ENCODE measurements at places on chromosomes 7 and 10.

GRCh38 chr7:101377189-101377736 is 14.6 kb downstream of the COL26A1 start:
- no peak for DNase-seq

DNA sequence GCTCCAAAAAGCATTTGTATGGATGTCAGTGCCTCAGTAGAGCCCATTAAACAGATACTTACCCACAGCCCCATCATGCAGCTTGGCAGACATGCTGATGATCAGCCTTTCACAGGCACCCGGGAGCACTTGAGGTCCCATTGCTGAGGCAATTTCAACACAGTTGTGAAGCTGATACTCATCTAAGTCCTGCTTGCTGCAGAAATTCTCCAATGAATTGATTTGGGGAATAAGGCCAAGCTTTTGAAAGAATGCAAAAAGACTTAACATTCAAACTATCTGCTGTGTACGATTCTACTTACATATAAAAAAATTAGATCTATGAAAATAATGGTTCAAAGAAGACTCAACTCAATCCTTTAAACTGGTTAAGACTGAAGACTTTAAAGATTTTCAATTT is 60.5 kb downstream of the LAMB4 start:
- DNase-seq: no peak

- DNase-seq: no peak
Observed at GRCh38 chr7:76202666-76203030, 952 bp downstream of the SRRM3 start.

GRCh38 chr7:50164559-50165170 is 71.6 kb upstream of the ZPBP start:
- no peak for DNase-seq

- no peak for DNase-seq
Observed at GRCh38 chr10:71597821-71598498, 121.6 kb downstream of the C10orf105 start.

GRCh38 chr10:96576277-96576980 is 10.4 kb downstream of the TM9SF3 start:
- no peak for DNase-seq

DNA sequence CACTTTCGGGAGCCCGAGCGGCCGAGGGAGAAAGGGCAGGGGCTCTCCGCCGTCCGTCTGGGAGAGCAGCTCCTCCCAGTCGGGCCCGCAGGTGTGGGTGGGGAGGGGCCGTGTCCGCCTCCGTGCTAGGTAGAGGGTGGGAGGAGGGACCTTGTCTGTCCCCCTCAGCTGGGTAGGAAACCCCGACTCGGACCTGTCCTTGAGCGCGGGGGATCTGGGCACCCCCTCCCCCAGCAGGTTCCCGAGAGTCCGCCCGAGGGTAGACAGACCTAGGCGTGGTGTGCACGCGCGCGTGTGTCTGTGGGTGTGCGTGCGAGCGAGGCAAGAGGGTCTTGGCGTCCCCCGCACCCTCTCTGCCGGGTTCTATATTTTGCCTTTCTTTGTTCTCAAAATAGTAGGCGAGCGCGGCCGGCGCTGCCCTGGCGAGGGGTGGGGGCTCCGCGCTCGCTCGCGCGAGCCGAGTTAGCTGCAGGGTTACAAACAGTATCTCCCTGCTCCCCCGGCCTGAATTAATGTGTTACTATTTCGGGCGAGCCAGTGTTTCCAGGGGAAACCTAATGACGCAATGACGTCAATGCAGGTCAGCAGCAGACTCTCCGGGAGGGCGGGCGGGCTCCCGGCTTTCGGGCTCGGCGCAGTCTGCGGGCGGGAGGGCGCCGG is 73.9 kb upstream of the LEP start:
- DNase-seq: peak; percentile 44

DNA sequence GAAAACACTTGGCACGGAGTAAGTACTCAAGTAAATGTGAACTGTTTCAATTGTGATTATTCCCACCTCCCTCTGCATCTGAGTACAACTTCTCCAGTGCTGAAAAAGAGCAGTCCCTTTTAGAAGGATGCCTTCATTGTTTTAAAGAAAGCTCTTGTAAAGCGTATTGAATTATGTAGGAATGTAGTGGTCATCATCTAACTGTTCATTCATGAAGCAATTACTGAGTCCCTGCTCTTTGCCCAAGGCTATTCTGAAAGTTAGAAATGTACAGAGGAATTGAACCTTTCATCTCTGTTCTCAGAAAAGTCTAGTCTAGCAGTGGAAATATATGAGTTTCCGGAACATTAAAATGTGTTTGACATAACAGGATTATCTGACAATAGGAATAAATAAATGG is 127.8 kb downstream of the CACNB2 start:
- DNase-seq: no peak

- no peak for DNase-seq
Observed at GRCh38 chr10:47190301-47190700, 109.7 kb upstream of the GDF10 start.

DNA sequence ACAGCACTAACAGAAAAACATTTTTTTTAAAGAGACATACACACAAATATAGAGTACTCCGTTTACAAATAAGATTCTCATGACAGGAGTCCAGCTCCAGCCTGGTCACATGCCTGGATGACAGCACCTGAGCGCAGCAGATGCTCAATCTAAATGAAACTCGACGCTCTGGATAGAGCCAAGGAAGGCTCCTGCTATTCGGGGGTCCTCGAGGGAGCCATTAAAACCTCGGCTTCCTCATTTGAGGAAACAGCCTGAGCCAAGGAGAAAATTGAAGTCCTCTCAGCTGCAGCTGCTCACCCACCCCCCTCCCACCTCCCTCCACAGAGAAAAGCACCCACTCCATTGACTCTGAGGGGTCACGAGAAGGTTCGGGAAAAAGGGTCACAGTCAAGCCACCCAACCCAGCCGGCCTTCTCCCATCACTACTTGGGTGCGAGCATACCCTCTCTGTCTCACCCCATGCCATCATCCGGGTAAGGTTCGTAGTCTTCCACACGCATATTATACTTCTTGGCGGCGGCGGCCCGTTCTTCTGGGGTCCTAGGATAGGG is 673 bp downstream of the NDUFB8 start:
- no peak for DNase-seq

DNA sequence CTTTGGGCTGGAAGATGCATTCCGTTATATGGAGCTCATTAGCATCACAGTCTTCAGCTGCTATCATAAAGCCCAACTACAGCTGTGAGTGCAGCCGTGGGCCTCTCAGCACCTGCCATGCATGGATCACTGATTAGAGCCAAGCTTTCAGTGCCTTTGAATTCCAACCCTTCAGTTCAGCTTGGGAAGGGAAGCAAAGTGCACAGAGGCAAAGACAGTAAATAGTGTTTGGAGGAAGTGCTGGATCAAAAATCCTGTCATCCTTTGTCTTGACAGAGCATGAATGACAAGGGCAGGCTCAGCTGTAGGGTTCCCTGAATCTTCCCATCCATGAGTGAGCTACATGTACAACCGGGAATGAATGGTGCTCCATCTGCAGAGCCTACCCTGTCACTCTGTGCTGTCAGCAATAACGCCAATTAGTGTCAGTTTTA is 153.7 kb downstream of the DNAJB9 start:
- no peak for DNase-seq

DNA sequence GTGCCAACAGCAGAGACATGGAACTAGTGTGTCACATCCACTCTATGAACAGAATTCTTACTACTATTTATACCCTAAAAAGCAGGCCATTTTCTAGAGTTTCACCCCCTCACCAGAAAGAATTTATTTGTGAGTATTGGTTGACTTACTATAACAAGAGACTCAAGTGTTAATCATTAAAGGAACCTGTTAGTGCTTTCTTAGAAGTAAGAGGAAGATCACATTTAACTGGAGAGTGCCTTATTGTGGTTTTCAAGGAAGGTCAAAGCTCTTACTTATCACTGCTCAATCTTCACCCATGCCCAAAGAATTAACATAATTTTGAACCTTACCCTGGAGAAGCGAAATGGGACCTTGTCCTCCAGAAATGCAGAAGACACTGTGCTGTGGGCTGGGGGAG is 169.3 kb upstream of the PRSS1 start:
- DNase-seq: no peak

GRCh38 chr7:148579366-148579765 is 11.2 kb upstream of the C7orf33 start:
- no peak for DNase-seq

GRCh38 chr10:109200646-109201045 is 722.7 kb downstream of the XPNPEP1 start:
- no peak for DNase-seq

DNA sequence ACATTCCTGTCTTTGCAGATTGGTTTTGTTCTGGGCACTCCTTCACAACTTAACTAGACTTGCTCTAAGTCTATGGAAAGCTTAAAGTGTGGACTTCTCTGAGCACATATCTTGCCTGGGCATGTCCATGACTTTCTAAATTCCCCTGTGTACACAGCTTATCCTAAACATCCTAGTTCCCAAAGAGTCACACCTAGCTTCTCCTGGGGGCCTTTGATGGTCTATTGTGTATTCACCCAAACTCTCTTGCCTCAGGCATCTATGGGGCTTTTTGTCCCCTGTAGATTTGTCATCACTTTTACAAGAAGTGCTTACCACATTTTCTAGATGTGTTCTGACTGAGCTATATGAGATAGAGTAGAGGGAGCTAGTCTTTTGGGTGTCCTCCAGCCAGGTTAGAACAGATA is 12.2 kb upstream of the ZNF488 start:
- DNase-seq: no peak

DNA sequence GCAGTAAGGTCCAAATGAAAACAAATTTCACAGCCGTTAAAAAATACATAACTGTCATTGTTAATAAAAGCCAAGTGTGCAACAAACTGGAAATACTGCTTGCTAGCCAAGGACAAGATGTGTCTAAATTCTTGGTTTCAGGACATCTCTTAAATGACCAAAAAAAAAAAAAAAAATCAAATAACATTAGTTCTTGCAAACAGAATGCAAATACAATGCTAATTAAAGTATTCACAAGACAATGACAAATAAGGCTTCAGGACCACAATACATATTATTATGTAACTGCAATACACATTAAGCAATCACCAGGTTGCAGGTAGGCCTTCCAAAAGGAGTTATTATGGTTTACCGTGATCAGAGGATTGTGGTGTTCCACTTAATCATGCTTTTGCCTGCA is 3.6 kb downstream of the ARHGAP21 start:
- no peak for DNase-seq

- no peak for DNase-seq
Observed at GRCh38 chr10:110076559-110077318, 69.0 kb downstream of the ADD3 start.

- DNase-seq: no peak
Observed at GRCh38 chr7:2166625-2167280, 66.0 kb downstream of the MAD1L1 start.

- no peak for DNase-seq
Observed at GRCh38 chr7:21107101-21107500, 320.4 kb upstream of the SP8 start.

GRCh38 chr10:132637477-132638129 is 100.0 kb downstream of the INPP5A start:
- no peak for DNase-seq

GRCh38 chr7:44386139-44386913 is 60.9 kb upstream of the CAMK2B start:
- no peak for DNase-seq

GRCh38 chr10:63156236-63156635 is 23.1 kb downstream of the NRBF2 start:
- DNase-seq: no peak

GRCh38 chr7:28068811-28069216 is 111.8 kb downstream of the JAZF1 start:
- DNase-seq: no peak

- DNase-seq: no peak
Observed at GRCh38 chr10:30705625-30706149, 76.1 kb upstream of the LYZL2 start.

DNA sequence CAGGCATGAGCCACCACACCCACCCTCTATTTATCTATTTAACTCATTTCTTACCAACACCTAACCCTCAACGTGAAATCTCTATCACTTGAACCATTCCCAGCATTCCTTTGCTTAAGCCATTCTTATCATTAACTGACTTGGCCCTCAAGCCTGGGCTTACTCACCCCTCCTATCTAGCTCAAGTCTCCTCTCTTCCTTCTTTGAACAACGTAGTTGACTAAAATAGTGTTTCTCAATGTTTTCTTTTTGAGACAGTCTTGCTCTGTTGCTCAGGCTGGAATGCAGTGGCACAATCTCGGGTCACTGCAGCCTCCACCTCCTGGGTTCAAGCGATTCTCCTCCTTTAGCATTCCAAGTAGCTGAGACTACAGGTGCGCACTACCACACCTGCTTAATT is 7.0 kb downstream of the ANXA7 start:
- no peak for DNase-seq

GRCh38 chr10:3926258-3926657 is 141.2 kb upstream of the KLF6 start:
- DNase-seq: no peak

GRCh38 chr10:43605850-43606322 is 352 bp upstream of the ZNF485 start:
- DNase-seq: no peak

DNA sequence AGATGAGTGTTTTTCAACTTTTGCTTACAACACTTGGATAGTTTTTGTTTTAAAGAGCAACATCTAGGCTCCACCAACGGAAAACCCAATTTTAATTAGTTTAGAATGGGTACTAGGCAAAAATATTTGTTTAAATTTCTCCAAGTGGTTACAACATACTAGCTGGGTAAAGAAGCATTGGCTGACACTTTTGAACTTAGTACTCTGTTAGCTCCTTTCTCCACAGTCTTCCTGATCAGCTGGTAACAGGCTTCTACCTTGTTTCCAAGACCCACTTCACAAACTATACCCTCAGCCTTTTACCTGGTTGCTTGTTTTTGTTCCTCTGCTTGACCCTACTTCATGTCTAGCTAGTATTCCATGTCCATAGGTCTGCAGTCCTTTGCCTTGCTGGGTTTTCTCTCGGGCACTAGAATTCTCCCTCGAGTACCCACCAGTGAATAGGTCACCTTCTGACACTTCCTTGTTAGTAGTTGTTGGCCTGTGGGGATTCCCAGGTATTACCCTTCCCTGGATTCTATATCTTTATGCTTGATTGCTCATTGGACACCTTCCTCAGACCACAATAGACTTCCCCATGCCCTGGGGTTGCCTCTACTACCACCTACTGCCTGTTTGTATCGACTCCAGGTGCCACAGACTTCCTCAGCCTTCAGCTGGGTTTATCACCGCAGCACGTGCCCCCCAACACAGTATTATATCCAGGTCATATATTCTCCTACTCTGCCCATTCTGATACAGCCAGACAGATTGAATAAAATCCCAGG is 42.0 kb downstream of the PRPS1L1 start:
- DNase-seq: no peak

DNA sequence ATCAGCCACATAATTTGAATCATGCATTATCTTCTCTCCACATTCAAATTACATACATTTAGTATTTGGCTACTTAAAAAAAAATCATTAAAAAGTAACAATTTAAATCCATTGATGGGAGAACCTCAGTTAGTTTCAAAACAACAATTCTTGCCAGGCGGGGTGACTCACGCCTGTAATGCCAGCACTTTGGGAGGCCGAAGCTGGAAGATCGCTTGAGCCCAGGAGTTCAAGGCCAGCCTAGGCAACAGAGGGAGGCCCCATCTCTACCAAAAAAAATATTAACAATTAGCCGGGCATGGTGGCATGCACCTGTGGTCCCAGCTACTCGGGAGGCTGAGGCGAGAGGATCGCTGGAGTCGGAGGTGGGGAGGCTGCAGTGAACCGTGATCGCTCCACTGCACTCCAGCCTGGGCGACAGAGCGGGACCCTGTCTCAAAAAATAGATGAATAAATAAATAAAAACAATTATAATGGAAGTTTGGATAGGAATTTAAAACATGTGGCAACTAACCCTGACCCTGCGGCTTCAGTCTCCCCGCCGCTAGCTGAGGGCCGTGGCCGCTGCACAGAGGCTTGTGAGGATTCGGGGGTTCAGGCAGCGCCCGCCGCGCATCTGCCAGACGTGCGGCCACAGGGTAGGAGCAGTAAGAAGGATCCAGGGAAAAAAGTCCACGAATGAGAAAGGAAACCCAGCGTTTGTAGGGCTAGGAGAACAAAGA is 1.1 kb upstream of the CSGALNACT2 start:
- no peak for DNase-seq
